ENCODE measurements at places on chromosomes 2 and 18.

GRCh38 chr18:3874125-3874524, 424.2 kb downstream of the TGIF1 start:
- no peak for DNase-seq

DNA sequence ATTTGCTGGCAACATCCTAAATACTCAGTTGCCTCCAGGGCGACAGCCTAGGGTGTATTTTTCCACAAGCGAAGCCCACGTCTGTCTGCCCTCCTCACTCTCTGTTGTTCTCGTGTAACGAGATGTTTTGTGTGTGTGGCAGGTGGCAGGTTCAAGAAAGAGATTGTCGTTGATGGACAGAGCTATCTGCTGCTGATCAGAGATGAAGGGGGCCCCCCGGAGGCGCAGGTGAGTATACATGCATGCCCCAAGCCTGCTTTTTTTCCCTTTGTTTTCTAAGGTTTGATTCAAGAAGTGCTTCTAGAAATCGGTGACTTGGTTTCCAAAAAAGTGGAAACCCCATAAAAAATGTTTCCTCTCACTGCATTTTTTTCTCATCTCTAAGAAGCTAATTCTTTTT, 247.0 kb downstream of the AGAP1 start:
- no peak for DNase-seq

GRCh38 chr2:142665241-142665640, 212.2 kb upstream of the KYNU start:
- DNase-seq = no peak

DNA sequence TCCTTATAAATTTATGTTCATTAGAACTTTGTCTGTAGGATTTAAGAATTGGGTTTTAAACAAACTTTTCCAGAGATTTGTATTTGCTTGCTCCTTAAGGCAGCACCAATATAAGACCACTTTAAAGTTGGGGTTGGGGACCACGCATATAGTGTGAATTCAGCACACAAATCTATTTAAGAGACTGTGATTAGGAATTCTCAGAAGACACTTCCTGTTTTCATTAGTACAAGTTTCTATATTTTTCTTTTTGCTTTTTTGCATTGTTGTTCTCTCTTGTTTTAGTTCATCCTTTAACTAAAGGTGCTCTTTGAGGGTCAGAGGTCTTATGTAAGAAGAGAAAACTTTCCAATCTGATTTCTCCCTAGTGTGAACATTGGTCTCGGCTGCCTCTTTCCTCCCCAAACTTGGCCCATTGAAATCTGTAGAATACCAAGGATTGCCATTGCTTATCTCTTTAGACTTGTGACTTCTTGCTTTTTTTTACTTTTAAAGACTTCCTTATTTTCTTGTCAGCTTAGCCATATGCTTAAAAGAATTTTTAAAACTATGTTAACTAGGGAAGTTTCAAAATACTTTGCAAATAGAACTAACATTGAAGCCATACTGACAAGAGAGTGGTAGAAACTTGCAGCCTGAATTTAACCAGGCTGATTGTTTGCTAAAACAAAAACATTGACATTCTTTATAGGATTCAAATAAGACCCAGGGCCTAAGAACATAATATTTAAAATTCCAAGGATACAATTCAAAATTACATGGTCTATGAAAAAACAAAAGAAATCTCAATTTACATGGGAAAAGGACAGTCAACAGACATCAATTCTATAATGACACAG, 264.1 kb upstream of the FN1 start:
- DNase-seq = no peak

Measured in CD4-positive, alpha-beta T cell treated with Interleukin-2 at 100 ng/mL for 4 hours (primary cell).